ENCODE measurements at places on chromosomes 7 and 10.

DNA sequence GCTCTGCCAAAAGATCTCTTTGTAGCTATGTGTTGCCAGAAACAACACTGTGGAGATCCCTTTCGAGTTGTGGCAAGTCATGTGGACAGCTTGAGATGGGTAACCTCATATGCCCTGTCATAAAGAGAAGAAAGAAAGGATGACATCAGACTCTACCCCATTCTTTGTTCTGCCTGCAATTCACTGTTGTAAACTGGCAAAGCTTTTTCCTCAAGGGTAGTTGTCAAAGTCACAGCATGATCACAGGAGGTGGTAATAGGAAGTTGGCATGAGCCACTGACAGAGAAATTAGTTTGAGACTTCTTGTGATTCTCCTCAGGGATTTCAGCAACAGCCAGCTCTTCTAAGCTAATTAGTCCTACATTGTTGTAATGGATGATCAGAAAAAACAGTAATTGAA is 19.4 kb upstream of the MINDY3 start:
- peak; percentile 18 for DNase-seq

- no peak for DNase-seq
Measured at GRCh38 chr10:109668154-109668665, 255.1 kb downstream of the XPNPEP1 start.

DNA sequence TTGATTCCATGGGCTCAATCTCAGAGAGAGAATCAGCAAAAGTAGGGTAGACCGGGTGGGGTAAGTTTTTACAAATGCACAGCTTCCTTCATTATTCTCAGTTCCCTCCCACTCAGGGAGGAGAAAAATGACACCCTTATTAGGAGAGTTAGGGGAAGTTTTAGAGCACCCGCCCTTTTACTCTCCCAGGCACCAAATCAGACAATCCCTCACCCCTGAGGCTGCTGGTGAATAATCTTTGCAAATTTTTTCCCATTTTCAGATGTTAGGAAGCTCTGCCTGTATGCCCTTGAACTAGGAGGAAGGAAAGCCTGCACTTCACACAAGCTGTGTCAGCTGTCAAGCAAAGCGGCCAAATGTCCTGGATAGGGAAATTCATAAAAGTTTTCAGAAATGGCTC is 834.9 kb downstream of the GRID1 start:
- DNase-seq, result no peak

DNA sequence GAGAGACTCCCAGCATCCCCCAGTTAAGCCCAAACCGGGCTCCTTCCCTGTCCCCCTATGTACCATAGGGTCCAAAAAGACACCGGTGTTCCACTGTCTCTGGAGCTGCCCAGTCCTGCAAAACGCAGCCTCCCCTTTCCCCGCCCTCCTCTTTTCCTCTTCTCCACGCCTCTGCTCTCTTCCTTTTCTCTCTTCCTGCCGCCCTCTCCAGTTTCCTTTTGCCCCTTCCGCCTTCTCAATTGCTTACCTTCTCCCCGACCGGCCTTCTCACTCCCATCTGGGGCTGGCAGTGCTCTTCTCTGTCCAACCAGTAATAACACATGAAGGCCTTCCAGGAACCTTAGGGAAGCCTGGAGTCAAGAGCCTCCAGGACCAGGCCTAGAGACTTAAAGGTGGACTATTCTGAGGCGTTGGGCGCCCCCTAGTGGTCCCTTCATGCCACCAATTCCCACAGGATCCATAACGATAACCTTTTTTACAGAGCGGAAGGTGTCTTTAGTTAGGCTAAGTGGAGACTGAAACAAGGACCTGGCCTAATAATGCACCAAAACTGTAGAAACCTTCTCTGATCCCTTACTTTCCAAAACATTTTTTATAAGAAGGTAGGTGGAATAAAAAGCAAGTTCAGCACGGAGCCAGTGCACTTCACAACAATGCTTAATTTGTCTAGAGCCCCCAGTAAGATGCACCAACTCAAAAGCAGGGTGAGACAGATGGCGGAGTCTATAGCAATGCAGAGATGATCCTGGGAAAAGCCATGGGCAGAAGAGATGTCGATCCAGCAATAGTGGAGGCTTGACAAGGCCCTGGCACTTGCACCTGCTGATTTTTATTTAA is 27.2 kb upstream of the MSRB2 start:
- DNase-seq, result peak; percentile 63

DNA sequence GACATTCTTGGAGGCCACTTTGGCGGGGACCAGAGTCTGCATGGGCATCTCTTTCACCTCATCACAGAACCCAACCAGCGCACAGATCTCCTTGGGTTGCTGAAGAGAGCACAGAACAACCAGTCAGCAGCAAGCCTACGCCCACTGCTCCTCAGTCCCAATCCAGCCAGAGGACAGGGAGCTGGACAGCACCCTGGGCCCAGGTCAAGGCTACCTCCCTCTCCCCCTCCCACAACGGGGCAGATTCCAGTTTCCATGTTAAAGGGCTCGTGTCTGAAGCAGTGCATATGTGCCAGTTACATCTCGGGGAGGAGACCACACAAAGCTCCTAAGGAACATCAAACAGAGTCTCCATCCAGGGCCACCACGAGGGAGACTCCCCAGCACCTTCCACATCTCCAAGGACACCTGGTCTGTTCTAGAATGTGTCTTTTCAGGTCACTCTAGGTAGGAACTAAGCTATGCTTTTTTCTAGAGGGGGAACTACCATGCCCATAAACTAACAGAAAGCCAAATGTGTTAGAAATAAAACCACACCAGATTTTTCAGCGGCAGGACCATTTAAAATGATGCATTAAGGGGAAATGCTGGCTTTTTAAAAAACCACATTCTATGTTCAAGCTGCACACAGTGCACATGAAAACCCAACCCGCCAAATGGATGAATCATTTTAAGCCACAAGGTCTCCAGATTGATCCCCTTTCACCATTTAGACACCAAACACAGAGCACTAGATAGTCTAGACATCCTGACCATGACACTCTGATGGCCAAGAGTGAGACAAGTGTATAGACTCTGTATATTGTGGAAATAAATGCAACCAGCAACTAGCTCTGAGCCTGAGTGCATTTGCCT is 28.9 kb downstream of the PSAP start:
- DNase-seq, result no peak

- no peak for DNase-seq
Measured at GRCh38 chr10:69451784-69452251, 553 bp downstream of the TSPAN15 start.

DNA sequence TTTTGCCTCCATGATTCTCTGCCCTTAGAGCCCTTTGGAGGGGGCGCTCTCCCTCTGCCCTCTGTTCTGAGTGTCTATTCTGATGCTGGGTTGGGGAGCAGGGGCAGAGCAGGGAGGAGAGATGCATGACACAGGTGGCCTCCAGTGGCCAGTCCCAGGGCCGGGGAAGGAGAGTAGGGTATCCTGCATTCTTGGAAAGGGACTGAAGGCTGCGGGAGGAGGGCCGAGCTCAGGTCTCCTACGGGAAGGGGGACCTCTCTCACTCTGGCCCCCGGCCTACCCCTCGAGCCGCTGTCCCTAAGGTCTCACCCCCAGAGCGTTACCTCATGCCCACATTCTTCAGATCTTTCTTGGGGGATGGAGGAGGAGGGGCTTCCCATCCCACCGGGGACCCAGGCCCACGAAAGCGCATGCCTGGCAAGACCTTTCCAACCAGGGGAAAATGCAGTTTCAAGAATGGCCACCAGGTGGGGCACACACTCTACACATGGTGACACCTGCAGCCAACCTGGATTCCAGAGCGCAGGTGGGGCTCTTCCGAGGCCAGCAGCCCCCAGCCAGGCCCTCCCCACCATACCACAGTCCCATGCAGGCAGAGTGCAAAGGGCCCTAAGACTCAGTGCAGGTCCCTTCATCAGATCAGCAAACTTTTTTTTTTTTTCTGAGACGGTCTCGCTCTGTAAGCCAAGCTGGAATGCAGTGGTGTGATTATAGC is 86.4 kb downstream of the MYL10 start:
- no peak for DNase-seq

- DNase-seq, result no peak
Measured at GRCh38 chr7:159272739-159273138, 128.1 kb upstream of the VIPR2 start.

GRCh38 chr7:145168427-145168826 is 332.6 kb upstream of the TPK1 start:
- no peak for DNase-seq

DNA sequence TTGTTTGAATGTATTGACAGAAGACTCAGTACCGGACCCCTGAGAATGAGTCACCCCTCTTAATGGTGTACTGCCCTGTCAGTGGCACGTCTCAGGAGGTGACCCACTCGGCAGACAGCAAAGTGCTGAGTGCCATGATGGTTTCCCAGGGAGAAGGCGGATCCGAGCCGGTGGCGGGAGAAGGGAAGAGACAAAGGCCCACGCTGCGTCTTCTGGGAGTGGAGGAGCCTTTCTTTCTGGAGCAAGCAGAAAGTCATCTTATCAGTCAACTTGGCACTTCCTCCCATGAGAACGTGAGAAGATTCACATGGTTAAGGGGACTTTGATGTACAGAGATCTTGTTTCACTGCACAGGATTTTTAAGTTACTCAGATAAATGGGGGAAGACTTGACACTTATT is 14.6 kb upstream of the PPP2R2D start:
- DNase-seq, result no peak

GRCh38 chr10:29811751-29812427 is 177.1 kb upstream of the SVIL start:
- peak; percentile 74 for DNase-seq

GRCh38 chr10:6009150-6009549 is 31.8 kb upstream of the IL15RA start:
- no peak for DNase-seq

DNA sequence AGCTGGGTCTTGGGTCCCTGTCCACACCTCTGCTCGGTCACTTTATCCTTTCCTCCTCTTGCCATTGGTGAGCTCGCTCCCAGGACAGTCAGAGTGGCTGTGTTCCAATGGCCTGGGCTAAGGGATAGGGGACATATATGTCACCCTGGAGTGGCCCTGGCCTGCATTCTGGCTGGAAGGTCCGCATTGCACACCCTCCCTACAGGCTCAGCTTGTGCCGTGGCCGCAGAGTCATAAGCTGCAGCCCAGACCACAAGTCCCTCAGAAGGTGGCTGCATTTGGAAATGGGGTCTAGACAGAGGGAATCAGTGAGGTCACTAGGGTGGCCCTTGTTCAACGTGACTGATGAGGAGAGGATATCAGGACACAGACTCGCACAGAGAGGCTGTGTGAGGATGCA is 363.8 kb upstream of the SHH start:
- DNase-seq, result no peak

DNA sequence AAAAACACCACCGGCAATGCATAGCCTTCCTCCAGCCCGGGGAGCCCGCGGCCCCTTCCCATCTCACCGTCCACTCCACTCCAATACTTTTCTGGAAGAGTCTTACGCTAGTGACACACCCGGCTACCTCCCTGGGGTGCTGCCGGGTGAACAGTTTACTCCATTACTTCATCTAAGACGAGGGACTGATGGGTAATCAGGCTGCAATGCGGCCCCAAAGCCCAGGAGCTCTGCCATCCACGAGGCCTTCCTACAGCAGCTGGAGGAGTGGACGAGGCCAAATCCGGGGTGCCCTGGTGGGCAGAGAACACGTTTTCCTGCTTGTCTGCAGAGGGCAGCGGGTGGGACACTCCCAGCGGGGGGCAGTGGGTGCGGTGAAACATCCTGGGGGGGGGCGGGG is 356.2 kb upstream of the SHH start:
- no peak for DNase-seq

GRCh38 chr7:41975849-41976248 is 261.2 kb downstream of the GLI3 start:
- DNase-seq, result no peak

GRCh38 chr7:110891197-110891596 is 199.7 kb upstream of the LRRN3 start:
- no peak for DNase-seq

DNA sequence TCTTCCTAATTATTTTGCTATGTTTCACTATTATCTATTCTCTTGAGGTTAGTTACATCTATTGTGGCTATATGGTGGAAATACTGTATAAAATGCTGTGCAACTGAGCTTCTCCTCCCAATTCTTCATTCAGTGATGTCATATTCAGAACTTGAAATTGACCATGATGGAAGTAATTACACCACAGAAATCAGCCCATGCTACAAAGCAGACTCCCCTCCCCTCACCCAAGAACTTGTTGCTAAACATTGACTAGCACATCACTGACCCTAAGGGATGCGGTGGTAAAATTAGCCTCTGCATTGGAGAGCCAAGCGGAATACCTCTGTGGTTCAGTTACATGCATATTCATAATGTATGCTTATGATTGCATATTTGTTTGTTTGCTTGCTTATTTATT is 8.8 kb downstream of the CALD1 start:
- no peak for DNase-seq

DNA sequence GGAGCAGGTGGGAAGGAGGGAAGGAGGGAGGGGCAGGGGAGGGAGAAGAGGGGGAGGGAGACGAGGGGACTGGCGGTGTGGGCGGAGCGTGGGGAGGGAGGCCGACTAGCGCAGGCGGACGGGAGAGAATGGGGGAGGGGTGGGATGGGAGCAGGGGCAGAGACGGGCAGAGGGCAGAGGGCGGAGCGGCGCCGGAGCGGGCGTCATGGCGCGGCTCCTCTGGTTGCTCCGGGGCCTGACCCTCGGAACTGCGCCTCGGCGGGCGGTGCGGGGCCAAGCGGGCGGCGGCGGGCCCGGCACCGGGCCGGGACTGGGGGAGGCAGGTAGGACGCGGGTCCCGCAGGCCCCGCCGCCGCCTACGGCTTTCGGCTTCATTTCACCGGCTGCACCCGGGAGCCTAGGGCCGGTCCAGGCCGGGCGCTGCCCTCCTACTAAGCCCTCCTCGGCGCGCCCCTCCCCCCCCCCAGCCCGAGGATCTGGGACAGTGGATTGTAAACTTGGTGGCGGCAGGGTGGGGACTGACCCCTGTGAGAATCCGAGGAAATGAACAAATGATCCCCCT is at the start of gene MSRB2:
MSRB2 (plus strand) TSS at position 176 of the 562 bp plus-strand sequence; CDS start at position 206, 30 bp downstream.
- peak; percentile 65 for DNase-seq

GRCh38 chr10:7027237-7027912 is 383.5 kb downstream of the SFMBT2 start:
- DNase-seq, result no peak

- DNase-seq, result no peak
Measured at GRCh38 chr10:117175901-117176534, 21.3 kb upstream of the KCNK18 start.

DNA sequence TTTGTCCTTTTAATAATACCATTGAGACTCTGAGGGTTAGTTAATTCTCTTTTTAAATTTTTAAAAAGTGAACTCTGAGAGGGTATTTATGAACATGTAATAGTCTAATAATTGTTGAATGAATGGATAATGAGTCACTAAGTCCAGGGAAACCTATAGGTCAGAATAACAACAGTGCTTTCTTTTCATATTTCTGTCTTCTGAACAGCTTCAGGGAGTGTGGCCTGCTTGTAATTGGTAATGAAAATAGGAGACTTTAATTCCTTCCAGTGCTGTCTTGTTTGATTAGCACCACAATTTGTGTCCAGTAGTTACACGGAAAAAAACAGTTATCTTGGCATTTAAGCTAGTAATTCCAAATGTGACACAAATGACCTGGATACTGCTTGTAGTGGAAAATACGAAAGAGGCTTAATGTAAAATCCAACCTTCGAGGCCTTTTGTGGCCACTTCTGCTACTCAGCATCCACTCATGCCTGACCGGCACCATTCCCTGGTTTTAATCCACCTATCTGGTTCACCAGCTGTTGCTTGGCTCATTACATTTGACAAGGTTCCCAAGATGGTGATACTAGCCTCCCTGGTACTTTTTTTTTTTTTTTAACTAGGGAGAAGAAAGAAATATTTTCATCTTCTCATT is 149.3 kb upstream of the IMMP2L start:
- no peak for DNase-seq

- no peak for DNase-seq
Measured at GRCh38 chr10:13671904-13672303, 85.1 kb downstream of the PRPF18 start.

Measured in NCI-H446 treated with DMSO at 0.1 percent for 48 hours (cell line).